SHP77 (cell line): ENCODE measurements at places on chromosomes 4 and X.

DNA sequence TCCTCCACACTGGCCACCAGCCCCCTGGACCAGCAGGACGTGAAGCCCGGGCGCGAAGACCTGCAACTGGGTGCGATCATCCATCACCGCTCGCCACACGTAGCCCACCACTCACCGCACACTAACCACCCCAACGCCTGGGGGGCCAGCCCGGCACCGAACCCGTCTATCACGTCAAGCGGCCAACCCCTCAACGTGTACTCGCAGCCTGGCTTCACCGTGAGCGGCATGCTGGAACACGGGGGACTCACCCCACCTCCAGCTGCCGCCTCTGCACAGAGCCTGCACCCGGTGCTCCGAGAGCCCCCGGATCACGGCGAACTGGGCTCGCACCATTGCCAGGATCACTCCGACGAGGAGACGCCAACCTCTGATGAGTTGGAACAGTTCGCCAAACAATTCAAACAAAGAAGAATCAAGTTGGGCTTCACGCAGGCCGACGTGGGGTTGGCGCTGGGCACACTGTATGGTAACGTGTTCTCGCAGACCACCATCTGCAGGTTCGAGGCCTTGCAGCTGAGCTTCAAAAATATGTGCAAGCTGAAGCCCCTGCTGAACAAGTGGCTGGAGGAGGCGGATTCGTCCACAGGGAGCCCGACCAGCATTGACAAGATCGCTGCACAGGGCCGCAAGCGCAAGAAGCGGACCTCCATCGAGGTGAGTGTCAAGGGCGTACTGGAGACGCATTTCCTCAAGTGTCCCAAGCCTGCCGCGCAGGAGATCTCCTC is 600 bp downstream of the POU3F4 start:
- no peak for DNase-seq

DNA sequence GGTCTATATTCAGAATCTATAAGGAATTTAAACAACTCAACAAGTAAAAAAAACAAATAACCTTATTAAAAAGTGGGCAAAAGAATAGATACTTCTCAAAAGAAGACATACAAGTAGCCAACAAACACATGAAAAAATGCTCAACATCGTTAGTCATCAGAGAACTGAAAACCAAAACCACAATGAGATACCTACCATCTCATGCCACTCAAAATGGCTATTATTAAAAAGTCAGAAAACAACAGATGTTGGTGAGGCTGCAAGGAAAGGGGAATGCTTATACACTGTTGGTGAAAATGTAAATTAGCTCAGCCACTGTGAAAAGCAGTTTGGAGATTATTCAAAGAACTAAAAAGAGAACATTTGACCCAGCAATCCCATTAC is 201.6 kb downstream of the QDPR start:
- DNase-seq = no peak

- DNase-seq = no peak
Observed at GRCh38 chrX:125132274-125132673, 187.4 kb upstream of the TEX13C start.

GRCh38 chrX:19687395-19687794 is 172.1 kb upstream of the MAP3K15 start:
- DNase-seq = no peak

DNA sequence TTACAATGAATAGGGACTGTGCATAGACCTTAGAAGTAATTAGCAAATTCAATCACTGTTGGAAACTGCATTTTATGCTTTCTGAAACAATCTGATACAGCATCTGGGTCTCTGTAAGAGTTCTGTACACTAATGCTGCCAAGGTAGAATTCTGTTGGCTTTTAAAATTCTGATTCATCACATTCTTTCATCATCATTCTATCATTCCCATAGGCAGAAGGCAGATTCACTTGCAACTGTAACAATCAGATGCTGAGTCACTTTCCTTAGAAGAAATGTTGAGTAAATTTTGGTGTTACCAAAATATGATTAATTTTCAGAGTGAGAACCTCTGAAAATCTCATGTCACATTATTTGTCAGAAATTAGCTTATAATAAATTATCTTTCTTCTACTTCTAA is 267.2 kb downstream of the MAPK10 start:
- no peak for DNase-seq

- no peak for DNase-seq
Observed at GRCh38 chr4:53378171-53378482, 686 bp downstream of the FIP1L1 start.

DNA sequence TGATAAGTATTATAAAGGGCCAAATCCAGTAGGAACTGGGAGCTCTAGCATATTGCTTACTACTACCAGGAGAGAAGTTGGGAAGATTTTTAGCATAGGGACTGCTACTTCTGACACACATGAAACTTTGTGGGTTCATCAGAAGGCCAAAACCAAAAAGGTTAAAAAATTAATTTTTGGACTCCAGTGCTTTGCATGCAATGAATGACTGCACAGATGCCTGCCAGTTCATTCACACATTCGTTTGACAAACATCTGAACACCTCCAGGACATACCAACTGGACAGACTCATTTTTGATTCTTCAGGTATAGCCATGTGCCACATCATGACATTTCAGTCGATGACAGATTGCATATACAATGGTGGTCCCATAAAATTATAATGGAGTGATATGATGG is 79.8 kb downstream of the MID1IP1 start:
- no peak for DNase-seq

- DNase-seq = no peak
Observed at GRCh38 chr4:1164040-1164439, 8.3 kb downstream of the SPON2 start.
